NCI-H2107 (cell line): ENCODE measurements at places on chromosomes 5 and 9.

DNA sequence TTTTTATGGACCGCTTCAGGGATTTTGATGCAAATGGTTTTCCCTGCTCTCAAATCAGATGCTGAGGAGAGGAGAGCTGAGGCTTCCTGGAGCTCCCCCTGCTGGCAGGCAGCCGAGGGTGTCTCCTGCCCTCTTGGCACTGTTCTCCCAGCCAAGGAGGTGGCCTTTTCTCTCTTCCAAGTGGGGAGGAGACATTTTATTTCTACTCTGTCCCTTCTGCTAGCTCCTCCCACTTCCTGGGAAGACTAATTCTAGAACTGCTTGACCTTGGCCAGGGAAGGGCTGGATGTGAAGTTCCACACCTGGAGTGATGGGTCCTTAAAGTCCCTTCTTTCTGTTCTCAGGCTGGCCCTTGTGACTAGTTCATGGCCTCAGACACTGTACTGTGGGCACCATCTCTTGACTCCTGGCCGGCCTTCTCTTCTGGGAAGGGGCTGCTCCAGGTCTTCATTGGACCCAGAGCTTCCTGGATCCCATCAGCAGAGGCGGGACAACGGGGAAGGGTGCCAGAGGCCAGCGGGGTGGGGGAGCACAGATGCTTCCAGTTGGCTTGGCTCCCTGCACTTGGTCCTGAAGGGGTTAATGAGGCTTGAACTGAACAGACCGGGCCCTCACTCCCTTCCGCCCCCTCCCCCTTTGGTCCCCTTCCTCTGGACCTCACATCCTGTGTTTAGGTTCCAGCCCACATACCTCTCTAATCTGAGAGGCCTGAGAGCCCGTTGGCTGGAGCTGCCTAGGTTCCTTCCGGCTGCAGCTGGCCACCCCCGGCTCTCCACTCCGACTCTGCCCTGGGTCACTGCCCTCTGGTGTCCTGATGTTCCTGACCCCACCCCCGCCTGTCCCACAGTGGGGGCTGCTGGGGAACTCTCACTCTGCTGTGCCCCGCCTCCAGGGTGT is 32.1 kb downstream of the PTPA start:
- DNase-seq, result peak; percentile 22

DNA sequence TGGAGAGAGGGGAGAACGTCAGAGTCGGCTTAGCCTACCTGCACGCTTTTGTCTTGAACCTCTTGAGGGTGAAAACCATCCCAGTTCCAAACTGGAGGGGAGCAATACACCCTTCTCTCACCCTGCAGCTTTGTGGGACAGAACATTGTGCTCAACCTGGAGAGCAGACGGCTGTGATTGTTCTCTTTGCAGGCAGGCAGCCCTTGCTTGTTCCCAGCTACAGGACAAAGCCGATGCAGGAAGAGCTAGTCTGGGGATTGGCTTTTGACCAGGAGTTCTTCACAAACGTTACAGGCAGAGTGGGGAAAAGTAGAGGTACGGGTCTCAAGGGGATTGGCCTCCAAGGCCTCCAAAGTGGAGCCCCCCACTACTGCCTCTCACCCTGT is 33.9 kb upstream of the ARHGAP26 start:
- DNase-seq, result peak; percentile 10

- no peak for DNase-seq
Measured at GRCh38 chr5:74357827-74358226, 282.7 kb downstream of the ENC1 start.

DNA sequence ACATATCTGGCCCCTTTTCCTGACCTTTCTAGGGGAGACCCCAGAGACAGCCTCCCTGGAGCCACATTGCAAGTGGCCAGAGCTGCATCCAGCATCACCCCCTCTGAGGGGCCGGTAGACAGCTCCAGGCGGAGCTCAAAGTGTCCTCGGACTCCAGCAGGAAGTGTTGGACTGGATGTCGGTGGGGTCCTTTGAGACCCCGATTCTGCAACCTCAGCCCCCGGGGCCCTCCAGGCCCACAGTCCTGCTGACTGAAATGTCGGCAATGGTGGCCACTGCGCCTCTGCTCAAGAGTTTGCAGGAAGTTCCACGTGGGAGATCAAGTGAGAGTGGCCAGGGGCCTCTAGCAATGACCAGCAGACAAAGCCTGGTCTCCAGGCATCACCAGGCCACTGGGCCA is 115.9 kb upstream of the FOXD4L5 start:
- no peak for DNase-seq

DNA sequence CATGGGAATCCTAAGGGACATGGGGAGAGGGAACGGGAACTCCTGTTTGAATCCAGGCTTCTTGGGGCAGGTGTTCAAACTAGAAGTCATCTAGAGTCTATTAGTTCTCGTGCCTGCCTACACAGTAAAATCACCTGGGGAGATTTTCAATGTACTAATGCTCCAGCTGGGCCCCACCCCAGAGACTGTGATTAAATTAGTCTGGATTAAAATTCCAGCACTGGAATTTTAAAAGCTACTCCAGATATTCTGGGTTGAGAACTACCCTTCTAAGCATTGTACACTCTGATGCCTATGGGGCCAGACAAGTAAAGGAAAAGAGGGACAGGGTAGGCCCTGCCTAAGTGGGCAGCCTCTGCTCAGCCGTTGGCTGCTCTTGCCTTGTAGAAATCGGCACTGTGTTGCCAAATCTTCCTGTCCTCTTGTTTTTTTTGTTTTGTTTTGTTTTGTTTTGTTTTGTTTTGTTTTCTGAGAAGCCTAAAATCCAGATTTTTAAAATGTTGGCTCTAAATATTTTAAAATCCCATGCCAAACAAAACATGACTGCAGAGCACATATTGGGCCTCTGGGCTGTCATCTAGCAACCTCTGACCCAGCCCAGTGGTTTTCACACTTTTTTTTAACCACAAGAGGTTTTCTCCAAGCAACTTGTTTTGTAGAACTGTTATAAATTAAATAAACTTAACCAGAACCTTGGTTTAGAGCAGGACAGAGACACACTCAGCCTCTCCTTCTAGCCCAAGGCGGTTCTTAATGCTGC is 29.0 kb downstream of the ADRB2 start:
- DNase-seq, result no peak
